Left ventricle myocardium superior (tissue), 1 donor: ENCODE measurements at places on chromosomes 6 and 20. TPM values are rescaled to one million over a fixed set of nuclear protein-coding genes. Genes with fewer than 3 reads are reported as not detected.

Gene KHDRBS2
- total RNA-seq: not detected

DNA sequence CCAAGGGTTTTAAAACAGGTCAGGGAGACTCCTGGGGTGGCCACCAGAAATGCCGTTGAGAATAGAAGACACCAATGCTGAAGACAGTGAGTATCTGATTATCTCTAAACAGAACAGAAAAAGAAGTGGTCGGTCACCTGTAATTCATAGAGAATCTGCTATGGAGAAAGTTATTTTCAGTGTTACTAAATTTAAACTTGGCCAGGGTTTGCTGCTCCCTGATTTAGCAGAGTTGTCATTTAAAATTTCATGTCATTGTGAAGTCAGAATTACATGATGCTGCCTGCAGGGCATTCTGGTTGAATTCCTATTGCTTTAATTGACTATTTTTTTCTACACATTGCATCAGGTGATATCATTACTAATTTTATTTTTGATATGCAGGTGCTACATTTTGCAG, 114.1 kb downstream of the HS3ST5 start:
- DNase-seq: no peak

Gene MCHR2
- total RNA-seq: not detected

Gene DEFB127
- not detected for total RNA-seq

DNA sequence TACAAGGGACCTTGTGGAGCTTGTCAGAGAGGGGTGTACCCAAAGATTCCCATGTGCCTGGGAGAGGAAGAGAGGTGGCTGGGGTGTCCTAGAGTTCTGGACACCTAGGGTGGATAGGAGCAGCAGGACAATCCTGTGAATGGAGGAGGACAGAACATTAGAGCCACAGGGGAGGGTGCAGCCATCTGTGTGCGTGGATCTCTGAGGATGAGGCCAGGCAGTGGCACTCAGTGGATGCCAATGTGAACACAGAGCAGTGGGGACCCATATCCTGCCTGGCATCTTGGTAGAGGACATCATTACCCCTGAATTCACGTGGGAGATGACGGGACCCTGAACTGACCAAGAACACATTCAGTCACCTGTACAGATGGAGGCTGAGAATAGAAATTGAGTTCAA, 205.3 kb downstream of the CD83 start:
- DNase-seq: no peak

GRCh38 chr6:119303164-119303887, 46.2 kb downstream of the MAN1A1 start:
- no peak for DNase-seq

DNA sequence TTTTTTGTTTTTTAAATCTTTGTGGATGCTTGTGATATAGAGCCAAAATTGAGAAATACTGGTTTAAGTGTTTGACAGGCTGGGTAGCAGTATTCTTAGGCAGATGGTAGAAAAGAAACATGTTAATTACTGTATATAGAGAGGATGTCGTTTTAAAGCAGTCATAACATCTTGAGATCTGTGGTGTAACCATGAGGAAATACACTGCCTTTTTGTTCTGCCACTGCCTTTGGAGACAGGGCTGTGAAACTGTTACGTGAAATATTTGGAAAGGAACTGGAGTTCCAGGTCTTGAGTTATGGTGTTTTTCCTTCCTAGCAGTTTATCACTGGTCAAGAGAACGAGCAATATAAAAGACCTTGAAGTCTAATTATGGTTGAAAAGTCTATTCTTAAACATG, 19.5 kb downstream of the STXBP5 start:
- DNase-seq: no peak

GRCh38 chr6:64014595-64014994, 379.0 kb downstream of the PHF3 start:
- no peak for DNase-seq

- no peak for DNase-seq
These were observed 20.5 kb downstream of the TGM2 start for GRCh38 chr20:38144598-38144973.

Gene KIF16B
- total RNA-seq: 17.8 TPM
